ENCODE measurements at places on chromosomes 5 and 9.
A peak's percentile ranks its signal among the peaks of the same experiment; 100 is the strongest.

DNA sequence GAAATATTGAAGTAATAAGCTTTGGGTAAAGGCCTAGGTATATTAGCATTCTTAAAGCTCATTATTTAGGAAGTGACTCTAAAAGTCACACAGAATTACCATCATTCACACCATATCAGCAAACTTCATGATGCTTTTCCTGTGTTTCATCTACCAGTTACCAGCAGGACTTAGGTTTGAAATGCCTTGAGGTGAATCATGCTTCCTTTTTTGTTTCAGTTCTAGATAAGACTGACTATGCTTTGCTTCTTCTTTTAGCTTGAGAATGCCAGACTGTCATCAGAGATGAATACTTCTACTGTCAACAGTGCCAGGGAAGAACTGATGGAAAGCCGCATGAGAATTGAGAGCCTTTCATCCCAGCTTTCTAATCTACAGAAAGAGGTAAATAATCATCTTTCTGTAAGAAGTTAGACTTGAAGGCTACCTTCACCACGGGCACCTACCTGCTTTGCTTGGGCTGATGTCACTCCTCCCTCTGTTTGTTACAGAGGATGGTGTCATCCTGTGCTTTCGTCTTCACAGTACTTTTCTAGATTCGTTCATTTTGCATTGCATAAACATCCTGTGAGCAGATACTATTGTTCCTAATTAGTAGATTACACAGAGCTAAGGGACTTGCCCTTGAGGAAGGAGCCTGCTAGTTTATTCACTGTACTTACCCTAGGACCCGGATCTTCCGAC, 34.7 kb downstream of the LMNB1 start:
- no peaks in the 10 kb centered on the region for H3K27me3 ChIP-seq
- no peak for DNase-seq
- no peak overlapping the region for H3K4me3 ChIP-seq

- H3K36me3 ChIP-seq = no peaks in the 10 kb centered on the region
- no peaks in the 10 kb centered on the region for H3K4me1 ChIP-seq
- no peak overlapping the region for H3K27ac ChIP-seq
Measured at GRCh38 chr9:99158629-99159028, 53.7 kb downstream of the TGFBR1 start.

DNA sequence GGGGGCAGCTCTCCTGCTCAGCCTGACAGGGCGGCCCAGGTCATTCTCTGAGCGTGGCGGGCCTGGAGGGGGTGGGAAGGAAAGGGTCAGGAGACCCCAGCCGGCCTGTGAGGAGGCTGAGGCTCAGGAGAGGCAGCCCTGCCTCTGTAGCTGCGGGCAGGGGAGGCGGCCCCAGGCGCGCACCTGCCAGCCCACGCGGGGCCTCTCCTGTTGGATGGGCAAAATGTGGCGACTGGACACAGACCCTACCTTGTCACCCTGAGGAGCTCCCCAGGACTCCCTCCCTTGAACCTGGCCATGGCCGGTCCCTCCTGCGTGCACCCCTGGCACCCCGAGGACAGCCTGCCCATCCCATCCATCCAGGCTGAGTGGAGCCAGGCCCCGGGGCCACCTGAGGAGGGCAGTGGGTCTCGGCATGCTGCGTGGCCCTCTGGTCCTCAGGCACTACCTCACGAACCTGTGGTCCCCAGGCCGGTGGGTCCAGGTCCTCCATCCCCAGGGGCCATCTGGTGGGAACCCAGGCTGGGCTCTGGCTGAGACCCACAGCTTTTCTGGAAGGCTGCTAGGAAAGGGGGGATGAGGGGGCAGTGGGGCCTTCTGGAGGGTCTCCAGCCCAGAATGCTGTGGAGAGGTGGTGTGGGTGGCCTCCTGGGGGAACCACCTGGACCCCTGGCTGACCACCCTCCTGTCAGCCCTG, 15.1 kb upstream of the NRARP start:
- no peak overlapping the region for H3K4me3 ChIP-seq
- no peak for DNase-seq
- H3K4me1 ChIP-seq = peaks cover 27% of the 10 kb centered on the region
- no peak overlapping the region for H3K27ac ChIP-seq
- no peaks in the 10 kb centered on the region for H3K36me3 ChIP-seq

GRCh38 chr9:105539452-105539851, 18.5 kb upstream of the FKTN start:
- DNase-seq = no peak
- H3K36me3 ChIP-seq = no peaks in the 10 kb centered on the region
- H3K4me1 ChIP-seq = no peaks in the 10 kb centered on the region

DNA sequence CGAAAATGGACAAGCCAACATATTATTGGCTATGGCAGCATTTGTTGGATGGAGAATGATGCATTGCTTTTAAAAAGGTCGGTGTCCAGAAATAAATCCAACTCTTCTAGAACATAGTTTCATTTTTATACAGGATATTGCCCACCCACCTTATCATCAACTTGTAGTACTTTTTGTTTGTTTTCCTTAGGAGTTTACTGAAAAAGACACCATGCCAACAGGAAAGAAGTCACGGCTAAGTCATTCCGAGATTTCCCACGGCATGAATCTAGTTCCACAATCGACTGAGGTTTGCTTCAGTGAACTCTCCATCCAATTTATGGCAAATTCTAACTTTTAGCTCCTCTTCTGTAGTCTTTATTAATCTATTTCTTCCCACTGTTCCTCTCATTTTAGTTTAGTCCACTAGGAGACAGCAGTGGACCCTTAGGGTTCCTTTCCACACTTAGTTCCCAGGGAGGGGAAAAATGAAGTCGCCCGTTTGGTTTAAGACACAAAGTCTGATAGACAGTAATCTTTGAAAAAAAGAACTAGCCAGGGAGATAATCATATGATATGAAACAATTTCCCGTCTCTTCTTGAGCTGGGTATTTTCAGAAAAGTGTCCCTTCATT, 237.5 kb downstream of the AP3B1 start:
- H3K36me3 ChIP-seq = no peaks in the 10 kb centered on the region
- H3K4me1 ChIP-seq = no peaks in the 10 kb centered on the region
- no peak for DNase-seq
- no peak overlapping the region for H3K27ac ChIP-seq
- H3K27me3 ChIP-seq = no peaks in the 10 kb centered on the region

DNA sequence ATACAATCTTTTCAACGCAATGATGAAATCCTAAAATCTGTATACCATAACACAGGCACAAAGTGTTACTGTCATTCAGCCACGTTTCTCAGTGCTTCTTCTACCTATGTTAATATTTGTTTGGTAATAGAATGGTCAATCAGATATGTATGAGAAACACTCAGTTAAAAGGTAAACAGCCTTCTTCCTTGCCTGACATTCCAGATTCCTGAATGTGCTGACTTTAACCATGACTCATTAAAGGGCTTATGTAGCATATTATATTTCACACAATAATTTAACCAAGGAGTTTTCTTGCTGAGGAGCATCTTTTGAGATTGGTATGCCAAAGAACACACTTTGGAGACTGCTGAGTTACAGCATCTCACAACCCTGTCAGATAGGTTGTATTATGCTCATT, 187.6 kb downstream of the CETN3 start:
- no peaks in the 10 kb centered on the region for H3K27me3 ChIP-seq
- DNase-seq = no peak
- H3K4me3 ChIP-seq = no peak overlapping the region

- H3K27me3 ChIP-seq = no peaks in the 10 kb centered on the region
- H3K36me3 ChIP-seq = peaks cover 73% of the 10 kb centered on the region
- H3K4me3 ChIP-seq = no peak overlapping the region
- DNase-seq = no peak
- H3K4me1 ChIP-seq = no peaks in the 10 kb centered on the region
Measured at GRCh38 chr9:128998462-128998861, 29.7 kb downstream of the SH3GLB2 start.

DNA sequence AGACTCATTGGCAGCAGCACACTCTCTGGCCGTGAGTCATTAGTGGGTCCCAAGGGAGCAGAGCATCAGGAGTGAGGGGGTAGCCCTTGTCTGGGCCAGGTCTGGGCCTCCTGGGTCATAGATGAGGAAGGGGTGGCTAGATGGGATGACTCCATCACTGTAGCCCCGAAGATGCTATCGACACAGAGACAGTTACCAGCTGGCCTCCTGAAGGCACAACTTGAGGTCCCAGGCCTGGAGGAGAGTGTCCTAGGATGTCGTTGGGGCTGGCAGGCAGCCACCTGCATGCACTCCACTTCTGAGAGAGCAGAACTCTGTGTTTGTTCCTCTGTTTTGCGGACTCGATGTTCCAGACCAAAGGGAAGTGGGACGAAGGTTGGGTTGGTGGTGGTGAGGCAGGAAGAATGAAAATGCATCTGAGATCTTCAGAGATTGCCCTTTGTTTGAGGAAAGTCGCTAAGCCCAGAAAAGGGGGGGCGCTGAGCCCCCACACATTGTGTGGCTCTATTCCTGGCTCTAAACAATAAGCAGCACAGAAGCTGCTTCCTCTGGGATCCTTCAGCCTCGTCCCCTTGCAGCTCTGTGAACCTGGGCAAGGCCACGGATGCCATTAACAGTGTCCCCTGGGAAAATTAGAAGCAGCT, 4.7 kb downstream of the BTNL9 start:
- H3K4me3 ChIP-seq = no peak overlapping the region
- H3K27ac ChIP-seq = peak overlapping the region; percentile 25
- no peaks in the 10 kb centered on the region for H3K27me3 ChIP-seq
- no peak for DNase-seq
- no peaks in the 10 kb centered on the region for H3K36me3 ChIP-seq

GRCh38 chr9:1083325-1083913, 33.3 kb downstream of the DMRT2 start:
- no peaks in the 10 kb centered on the region for H3K36me3 ChIP-seq
- H3K4me3 ChIP-seq = no peak overlapping the region
- peaks cover 17% of the 10 kb centered on the region for H3K27me3 ChIP-seq
- DNase-seq = peak; percentile 48
- no peak overlapping the region for H3K27ac ChIP-seq

- H3K4me3 ChIP-seq = no peak overlapping the region
- H3K27ac ChIP-seq = no peak overlapping the region
- DNase-seq = no peak
- H3K4me1 ChIP-seq = no peaks in the 10 kb centered on the region
- no peaks in the 10 kb centered on the region for H3K36me3 ChIP-seq
- H3K27me3 ChIP-seq = peaks cover 8% of the 10 kb centered on the region
Measured at GRCh38 chr9:119280740-119281485, 88.3 kb downstream of the BRINP1 start.

DNA sequence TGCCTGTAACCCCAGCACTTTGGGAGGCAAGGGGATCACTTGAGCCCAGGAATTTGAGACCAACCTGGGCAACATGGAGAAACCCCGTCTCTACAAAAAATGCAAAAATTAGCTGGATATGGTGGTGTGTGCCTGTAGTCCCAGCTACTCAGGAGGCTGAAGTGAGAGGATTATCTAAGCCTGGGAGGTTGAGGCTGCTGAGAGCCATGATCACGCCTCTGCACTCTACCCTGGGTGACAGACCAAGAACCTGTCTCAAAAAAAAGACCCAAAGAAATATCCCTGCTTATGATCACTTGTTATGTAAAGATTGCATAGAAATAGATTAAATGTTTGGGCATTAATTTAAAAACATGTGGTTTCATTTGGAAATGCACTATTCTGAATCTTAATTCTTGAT, 125.1 kb downstream of the UGCG start:
- no peaks in the 10 kb centered on the region for H3K27me3 ChIP-seq
- H3K36me3 ChIP-seq = no peaks in the 10 kb centered on the region
- DNase-seq = no peak
- no peak overlapping the region for H3K4me3 ChIP-seq
- H3K4me1 ChIP-seq = no peaks in the 10 kb centered on the region

DNA sequence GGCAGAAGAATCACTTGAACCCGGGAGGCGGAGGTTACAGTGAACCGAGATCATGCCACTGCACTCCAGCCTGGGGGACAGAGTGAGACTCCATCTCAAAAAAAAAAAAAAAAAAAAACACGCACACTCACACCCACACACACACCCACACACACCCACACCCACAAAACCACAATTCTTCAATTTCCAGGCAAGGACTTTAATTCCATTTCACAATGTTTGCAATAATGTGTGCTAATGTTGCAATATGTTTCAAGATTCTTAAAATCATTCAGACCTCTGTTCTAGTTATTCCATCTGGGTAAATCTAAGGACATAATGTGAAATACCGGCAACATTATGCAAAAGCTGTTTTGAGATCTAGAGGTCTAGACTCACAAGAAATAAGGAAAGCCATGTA, 28.3 kb downstream of the CCDC69 start:
- no peaks in the 10 kb centered on the region for H3K27me3 ChIP-seq
- no peaks in the 10 kb centered on the region for H3K4me1 ChIP-seq
- no peaks in the 10 kb centered on the region for H3K36me3 ChIP-seq

GRCh38 chr9:11874414-11874813, 818.8 kb upstream of the TYRP1 start:
- no peak for DNase-seq
- H3K4me3 ChIP-seq = no peak overlapping the region
- no peaks in the 10 kb centered on the region for H3K27me3 ChIP-seq
- no peak overlapping the region for H3K27ac ChIP-seq
- H3K36me3 ChIP-seq = no peaks in the 10 kb centered on the region

- no peak overlapping the region for H3K4me3 ChIP-seq
- H3K27me3 ChIP-seq = no peaks in the 10 kb centered on the region
- DNase-seq = no peak
- no peaks in the 10 kb centered on the region for H3K36me3 ChIP-seq
- H3K4me1 ChIP-seq = no peaks in the 10 kb centered on the region
Measured at GRCh38 chr5:172299916-172300439, 16.4 kb upstream of the UBTD2 start.

- no peaks in the 10 kb centered on the region for H3K36me3 ChIP-seq
- no peak for DNase-seq
- H3K4me1 ChIP-seq = no peaks in the 10 kb centered on the region
- H3K27me3 ChIP-seq = no peaks in the 10 kb centered on the region
- no peak overlapping the region for H3K27ac ChIP-seq
- H3K4me3 ChIP-seq = no peak overlapping the region
Measured at GRCh38 chr5:137481596-137481995, 17.5 kb downstream of the SPOCK1 start.

GRCh38 chr5:31936683-31937082, 237.4 kb downstream of the GOLPH3 start:
- H3K27ac ChIP-seq = no peak overlapping the region
- H3K4me3 ChIP-seq = peak overlapping the region; percentile 17
- H3K27me3 ChIP-seq = no peaks in the 10 kb centered on the region
- no peaks in the 10 kb centered on the region for H3K36me3 ChIP-seq

- peak overlapping the region; percentile 12 for H3K27ac ChIP-seq
- no peaks in the 10 kb centered on the region for H3K27me3 ChIP-seq
- no peaks in the 10 kb centered on the region for H3K4me1 ChIP-seq
- H3K4me3 ChIP-seq = no peak overlapping the region
- no peak for DNase-seq
Measured at GRCh38 chr5:65076251-65076869, 307.6 kb downstream of the CWC27 start.

GRCh38 chr5:93433422-93433821, 147.6 kb downstream of the NR2F1-AS1 start:
- no peak overlapping the region for H3K27ac ChIP-seq
- H3K4me3 ChIP-seq = no peak overlapping the region
- peaks cover 33% of the 10 kb centered on the region for H3K4me1 ChIP-seq
- no peaks in the 10 kb centered on the region for H3K27me3 ChIP-seq
- no peaks in the 10 kb centered on the region for H3K36me3 ChIP-seq
- DNase-seq = no peak

DNA sequence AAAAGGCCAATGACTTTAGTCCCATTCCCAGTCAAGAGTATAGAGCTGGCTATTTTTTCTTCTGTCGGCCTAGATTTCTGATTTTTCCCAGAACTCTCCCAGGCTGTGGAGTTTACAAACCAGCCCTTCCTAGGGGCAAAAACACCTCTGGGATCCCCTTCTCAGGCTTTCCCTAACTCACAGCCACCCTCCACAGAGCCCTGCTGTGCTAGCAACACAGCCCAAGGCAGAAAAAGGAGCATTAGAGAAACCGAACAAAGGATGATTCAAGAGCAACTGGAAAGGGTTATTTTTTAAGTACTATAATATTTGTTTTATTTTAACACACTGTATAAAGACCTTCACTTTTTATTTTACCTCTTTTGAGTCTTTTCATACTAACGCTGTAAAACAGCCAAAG, 234.8 kb downstream of the GLIS3 start:
- H3K4me3 ChIP-seq = no peak overlapping the region
- H3K36me3 ChIP-seq = no peaks in the 10 kb centered on the region
- H3K27me3 ChIP-seq = no peaks in the 10 kb centered on the region
